ENCODE measurements at places on chromosomes 5 and 9.

DNA sequence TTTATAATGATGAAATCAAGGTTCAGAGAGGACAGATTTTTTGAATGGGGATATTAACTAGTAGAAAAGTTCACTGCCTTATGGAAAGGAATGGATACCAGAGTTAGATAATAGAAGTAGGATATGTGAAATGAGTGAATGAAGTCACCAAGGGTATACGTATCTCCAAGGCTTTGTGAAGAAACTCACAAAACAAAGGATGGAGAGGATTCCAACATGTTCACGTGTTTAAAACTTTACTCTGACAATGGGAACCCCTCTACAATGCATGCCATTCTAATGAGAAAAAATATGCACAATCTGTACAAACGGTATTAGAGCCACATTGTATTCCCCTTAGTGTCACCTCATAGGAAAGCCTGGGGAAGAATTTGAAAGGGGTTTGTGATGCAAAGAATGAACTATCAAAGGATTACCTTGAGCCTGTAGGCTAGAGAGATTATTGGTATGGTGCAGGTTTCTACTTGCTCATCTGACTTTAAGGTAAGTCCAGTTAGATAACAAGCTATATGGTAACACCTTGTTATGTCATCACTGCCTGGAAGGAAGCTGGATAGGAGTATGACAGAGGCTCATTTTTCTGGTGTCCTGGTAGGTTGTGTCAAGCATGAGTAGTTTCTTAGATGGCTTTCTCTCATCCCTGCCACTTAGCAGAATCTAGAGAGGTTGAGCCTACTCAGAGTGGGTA, 250.3 kb upstream of the SEMA6A start:
- no peak for DNase-seq

DNA sequence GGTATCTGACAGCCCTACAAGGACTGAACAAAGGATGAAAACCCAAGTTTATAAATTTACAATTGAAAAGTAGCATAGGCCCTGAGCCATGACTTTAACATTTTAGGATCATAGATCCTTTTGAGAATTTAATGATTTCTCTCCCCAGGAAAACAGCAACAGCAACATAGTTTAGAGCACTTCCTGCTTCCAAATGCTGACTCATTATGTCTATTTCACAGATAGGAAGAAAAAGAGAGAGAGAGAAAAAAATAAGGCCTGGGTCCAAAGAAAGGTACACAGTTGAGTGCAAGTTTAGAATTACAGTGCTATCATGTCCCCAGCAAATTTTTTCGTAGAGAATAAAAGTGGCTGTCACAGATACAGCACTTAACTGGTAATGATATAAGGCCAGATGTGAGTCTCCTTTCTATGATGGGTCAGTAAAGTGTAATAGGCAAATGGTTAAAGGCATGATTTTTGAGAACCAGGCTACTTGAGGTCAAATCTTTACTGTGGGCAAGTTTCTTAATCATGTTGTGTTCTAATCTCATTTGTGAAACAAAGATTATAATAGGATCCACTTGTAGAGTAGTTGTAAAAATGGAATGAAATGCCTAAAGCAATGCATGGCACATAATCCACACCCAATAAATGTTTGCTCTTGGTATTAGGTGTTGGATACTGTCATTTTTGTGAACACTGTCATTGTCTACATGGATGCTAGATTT, 12.3 kb upstream of the PPP2R2B start:
- no peak for DNase-seq

DNA sequence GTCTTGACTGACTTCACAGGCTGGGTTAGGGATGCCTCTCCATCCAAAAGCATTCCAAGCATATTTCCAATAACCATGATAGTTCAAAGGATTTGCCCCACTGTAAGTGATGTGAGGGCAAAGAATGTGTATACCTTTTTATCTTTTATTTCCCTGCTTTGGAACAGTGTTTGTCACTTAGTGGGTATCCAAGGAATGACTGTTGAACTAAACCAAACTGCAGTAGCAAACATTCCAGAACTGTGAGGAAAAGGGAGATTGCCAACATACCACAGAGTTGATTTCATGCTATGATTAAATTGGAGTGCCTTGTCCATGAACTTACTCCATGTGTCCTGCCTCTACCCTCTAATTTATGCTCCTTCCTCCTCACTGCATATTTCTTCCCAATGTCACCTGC, 400.0 kb downstream of the KIAA0825 start:
- no peak for DNase-seq

GRCh38 chr5:54639621-54640020, 122.1 kb downstream of the SNX18 start:
- no peak for DNase-seq

DNA sequence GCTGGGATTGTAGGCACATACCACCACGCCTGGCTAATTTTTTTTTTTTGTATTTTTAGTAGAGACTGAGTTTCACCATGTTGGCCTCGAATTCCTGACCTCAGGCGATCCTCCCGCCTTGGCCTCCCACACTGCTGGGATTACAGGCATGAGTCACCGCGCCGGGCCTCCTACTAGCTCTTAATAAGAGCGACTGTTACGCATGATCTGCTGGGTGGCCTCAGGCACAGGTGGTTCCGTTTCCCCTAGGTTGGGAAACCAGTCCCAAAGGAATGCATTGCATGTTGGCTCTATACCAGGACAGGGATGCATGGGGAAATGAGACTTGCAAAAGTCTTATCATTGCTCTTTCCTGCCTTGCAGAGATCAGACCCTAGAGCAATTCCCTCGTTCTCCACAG, 184.7 kb upstream of the PPP1R26 start:
- DNase-seq = no peak
